ENCODE measurements at places on chromosomes 16 and 17.

DNA sequence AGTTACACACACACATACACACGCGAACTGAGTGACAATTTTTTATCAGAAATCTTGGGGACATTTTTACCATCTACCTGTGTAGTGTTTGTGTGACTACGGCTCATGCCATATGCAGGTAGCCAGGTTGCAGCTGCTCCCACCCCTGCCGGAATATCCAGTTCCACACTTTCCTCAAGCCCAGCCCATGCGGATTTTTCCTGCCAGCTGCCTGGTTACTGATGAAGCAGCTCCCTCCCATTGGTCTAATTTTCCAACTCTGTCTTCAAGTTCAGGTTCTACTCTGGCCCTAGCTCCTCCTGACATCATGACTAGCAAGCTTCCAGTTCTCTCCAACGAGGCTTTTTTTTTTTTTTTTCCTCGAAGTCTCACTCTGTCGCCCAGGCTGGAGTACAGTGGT lies 4.8 kb downstream of the GSG1L2 start:
- no peak for DNase-seq

GRCh38 chr17:34703533-34703932 lies 124.2 kb downstream of the TMEM132E start:
- DNase-seq = no peak

GRCh38 chr17:65743308-65743655 lies 181.8 kb upstream of the AXIN2 start:
- no peak for DNase-seq

DNA sequence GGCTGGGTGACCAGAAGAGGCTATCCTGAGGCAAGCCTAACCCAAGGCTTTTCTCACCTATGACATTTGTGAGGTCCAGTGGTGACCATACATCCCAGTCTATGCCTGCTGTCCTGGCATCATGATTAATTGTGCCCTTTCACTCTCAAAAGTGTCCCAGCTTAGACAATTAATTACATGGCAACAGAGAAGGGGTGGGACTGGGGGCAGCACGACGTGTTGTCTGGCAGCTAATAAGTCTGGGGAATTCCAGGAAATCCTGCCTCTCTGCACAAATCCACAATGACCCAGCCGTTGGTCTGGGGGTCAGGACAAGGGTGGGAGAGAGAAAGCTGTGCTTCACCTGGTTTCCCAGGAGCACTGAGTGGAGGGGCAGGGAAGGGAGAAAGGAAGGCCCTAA lies 14.0 kb upstream of the MTMR4 start:
- DNase-seq = no peak

GRCh38 chr16:65832679-65833078 lies 533.8 kb upstream of the CDH5 start:
- no peak for DNase-seq

DNA sequence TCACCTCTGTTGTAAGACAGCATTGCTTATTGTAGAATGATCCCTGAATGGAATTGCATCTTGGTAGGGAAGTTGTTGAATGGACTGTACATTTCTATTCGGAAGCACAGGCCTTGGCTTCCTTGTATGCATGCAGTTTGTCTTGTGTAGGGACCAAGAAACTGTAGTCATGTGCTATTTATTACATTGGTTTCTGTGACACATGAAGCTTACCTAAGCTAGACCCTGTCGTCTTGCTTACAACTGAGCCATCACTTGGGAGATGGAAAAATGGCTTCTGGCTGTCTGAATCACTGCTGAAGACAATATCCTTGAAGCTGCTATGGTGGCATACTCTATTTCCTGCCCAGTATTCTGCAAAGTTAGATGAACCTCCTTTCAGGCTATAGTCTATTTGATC lies 29.1 kb downstream of the PPM1D start:
- no peak for DNase-seq

GRCh38 chr17:35521150-35521549 lies 16.3 kb downstream of the SLFN12L start:
- DNase-seq = no peak

DNA sequence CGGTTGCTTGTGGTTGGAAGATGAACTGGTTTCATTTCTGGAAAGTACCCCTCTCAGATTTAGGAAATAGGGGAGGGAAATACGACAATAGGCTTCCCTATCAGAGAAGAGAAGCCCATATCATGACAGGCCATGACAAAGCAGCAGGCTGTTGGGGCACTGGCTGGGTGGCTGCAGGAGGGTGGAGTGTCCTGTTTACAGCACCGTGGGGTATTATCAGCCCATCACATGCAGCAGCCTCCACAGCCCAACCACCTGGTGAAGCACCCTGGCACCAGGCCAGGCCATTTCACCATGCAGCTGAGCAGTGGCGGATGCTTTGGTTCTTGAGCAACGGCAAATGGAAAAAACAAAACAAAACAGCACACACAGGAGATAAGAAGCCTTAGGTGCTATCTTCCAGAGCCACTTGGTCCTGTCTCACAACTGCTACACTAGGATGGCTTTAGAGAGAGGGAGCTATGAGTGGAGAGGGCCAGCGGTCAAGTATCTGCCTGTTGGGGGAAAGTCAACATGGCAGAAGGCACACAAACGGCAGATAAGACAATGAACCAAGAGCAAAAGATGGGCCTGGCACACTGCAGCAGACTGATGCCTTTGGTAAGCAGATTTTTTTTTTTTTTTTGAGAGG lies 24.2 kb downstream of the FAM117A start:
- DNase-seq = peak; percentile 99

- DNase-seq = no peak
Measured at GRCh38 chr17:17058304-17058703, 16.0 kb downstream of the MPRIP start.

GRCh38 chr17:53942898-53943297 lies 120.2 kb downstream of the KIF2B start:
- no peak for DNase-seq

GRCh38 chr17:37088913-37089312 lies 140.2 kb downstream of the AATF start:
- DNase-seq = no peak

GRCh38 chr17:51857052-51857597 lies 301.4 kb downstream of the CA10 start:
- DNase-seq = no peak

- no peak for DNase-seq
Measured at GRCh38 chr17:79678091-79678735, 52.5 kb upstream of the ENPP7 start.

- no peak for DNase-seq
Measured at GRCh38 chr17:48620461-48621139, 5.5 kb upstream of the HOXB8 start.

GRCh38 chr17:43576563-43577229 lies 30.6 kb upstream of the ETV4 start:
- peak; percentile 62 for DNase-seq

GRCh38 chr17:79983456-79983855 lies 52.2 kb downstream of the TBC1D16 start:
- DNase-seq = no peak

- DNase-seq = no peak
Measured at GRCh38 chr17:79984877-79985276, 50.8 kb downstream of the TBC1D16 start.

- no peak for DNase-seq
Measured at GRCh38 chr17:81910840-81911276, 341 bp downstream of the PCYT2 start.

DNA sequence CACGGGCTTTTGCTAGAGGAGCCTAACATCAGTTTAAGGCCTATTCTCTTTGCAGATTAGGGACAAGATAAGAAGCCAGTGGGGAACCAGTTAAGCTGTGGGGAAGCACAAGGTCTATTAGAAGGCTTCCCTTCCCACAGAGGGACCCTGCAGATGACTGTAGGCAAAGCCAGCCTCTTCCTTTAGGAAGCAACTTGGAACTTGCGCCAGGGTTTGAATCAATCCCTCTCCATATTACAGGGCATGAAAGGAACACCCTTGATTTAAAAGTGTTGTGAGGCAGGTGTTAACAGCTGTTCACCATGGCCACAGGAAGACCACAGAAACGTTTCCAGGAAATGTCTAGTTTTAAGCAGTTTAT lies 77.3 kb downstream of the RPTOR start:
- peak; percentile 20 for DNase-seq

DNA sequence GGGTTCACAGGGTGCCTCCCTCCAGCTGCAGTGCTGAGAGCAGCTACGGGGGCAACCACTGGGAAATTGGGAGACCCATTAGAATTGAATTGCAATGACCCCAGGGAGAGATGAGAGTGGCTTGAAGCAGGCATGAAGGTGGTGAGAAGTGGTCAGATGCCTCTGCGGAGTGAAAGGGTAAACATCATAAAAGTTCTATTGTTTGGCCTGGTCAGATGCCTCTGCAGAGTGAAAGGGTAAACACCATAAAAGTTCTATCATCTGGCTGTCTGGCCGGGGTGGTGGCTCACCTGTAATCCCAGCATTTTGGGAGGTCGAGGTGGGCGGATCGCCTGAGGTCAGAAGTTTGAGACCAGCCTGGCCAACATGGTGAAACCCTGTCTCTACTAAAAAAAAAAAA lies 53.5 kb downstream of the TNFRSF13B start:
- no peak for DNase-seq

GRCh38 chr16:26688105-26688504 lies 378.6 kb upstream of the C16orf82 start:
- DNase-seq = no peak

DNA sequence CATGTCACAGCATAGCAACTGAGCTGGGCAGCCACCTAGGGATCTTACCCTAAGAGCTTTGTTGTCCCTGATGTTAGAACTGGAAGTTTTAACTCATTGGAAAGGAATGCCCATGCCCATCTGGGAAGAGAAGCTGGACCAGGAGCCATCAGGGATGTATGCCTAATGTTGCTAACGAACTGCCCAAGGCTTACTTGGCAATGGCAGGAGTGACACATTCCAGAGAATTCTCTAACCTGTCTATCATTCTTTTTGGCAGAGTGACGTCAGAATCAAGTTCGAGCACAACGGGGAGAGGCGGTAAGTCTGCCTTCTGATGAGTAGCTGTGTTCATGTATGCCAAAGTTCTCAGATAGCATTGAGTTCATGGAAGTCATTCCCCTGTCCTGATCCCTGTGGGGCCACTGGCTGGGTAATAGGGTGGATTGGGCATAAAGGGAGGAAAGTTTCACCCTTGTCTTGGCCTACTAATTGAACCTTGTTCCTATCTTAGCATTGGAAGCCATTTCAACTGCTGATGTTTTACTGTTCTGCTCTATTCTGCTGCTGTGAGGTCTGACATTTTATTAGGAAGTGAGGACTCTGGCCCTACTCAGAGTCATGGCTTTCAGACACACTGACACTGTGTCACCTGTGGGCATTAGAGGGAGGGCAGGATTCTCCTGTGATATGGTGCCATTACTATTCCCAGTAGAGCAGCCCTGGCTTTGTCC lies 23.7 kb downstream of the MAP3K3 start:
- DNase-seq = no peak

- DNase-seq = peak; percentile 43
Measured at GRCh38 chr17:77542551-77543490, 402.1 kb downstream of the SEC14L1 start.

GRCh38 chr17:73575470-73576221 lies 68.6 kb downstream of the SDK2 start:
- no peak for DNase-seq

DNA sequence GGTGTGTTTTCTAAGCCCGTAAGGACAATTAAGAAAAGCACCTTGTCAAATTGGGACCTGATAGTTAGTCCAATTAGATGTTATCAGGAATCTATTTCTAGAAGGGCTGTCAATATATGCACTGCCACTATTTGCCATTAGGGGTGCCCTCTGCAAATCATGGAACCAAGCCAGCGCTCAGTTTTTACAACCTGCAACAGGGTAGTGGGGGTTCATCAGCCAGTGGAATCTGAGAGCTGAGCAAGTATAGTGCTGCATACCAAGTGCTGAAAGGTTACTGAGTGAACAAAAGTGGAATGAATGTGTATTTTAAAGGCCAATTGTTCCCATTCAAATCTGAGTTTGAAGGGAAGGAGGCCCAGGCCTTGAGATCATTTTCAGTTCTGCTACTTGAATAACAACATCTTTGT lies 10.4 kb downstream of the PRR11 start:
- DNase-seq = peak; percentile 19

GRCh38 chr17:83080858-83081683 lies 1.7 kb downstream of the METRNL start:
- DNase-seq = no peak

- no peak for DNase-seq
Measured at GRCh38 chr16:57667526-57668262, 412 bp upstream of the ADGRG3 start.

DNA sequence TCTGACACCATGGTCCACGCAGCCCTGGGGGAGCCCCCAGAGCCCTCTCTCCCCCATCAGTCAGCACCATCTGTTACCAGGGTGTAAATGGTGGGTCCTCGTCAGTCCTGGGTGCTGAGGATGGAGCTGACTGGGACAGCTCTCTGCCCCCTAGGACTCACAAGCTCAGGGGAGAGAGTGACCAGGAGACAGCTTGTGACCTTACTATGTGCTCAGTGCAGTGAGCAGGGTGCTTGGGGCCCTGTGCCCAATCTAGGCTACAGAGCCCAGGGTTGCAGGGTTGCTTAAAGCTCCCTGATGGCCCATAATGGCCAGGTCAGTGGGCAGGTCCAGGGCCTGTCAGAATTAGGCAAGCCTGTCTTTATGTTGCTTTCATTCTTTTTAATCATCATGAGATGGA lies 11.3 kb downstream of the MMP2 start:
- DNase-seq = no peak

- no peak for DNase-seq
Measured at GRCh38 chr17:60169921-60170817, 20.4 kb downstream of the CA4 start.

DNA sequence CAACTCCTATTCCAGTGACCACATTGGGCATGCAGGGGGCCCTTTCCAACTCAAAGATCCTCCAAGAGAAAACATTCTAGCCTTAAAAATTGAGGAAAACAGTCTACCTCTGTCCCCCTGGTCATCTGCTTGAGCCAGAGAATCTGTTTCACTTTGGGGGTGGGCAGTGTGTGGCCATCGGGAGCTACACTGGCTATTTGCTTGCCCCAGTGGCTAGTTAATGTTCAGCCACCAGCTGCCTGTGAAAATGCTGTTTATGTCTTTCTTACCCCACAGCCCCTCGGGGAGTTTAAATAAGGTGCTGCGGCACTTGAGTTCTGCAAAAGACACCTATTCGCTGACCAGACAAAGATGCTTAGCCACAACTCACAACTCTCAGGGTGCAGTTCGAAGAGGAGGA lies 43.4 kb downstream of the GNAO1 start:
- no peak for DNase-seq

DNA sequence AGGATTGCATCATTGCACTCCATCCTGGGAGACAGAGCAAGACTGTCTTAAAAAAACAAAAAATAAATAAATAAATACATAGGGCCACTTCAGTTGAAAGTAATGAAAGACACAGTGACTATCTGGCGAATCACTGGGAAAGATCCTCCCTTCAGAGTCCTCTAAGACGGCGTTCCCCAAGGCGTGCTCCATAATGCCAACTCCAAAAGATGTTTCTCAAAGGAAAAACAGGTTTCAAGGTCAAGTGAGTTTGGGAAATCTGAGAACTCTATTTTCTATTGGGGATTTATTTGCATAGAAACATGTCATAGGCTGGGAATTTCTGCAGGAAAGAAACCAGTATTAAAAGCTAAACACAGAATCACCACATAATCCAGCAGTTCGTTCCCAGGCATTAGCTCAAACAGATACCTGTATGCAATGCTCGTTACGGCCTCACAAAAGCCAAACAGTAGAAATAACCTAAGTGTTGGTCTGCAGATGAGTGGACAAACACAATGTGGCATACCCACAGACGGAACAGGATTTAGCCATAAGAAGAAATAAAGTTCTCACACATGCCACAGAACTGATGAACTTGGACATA lies 7.9 kb downstream of the KLHDC4 start:
- no peak for DNase-seq

- DNase-seq = no peak
Measured at GRCh38 chr17:70225276-70225675, 55.9 kb downstream of the KCNJ2 start.

Measured in central memory CD4-positive, alpha-beta T cell (primary cell).